ENCODE measurements at places on chromosomes 7 and 10.

DNA sequence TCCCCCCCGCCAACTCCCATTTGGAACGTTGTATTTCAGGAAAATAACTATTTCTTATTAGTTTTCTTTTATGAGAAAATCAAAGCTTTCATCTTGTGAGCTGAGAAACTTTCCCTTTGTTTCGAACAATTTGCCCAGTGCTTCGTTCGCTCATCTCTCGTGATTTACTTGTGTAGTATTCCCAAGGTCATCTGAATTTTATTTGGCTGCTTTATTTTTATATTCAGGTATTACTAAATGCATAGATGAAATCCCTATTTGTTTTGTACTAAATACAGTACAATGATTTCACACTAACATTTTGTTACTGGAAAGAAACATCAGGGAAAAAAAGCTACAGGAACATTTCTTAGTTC, 12.0 kb upstream of the EBLN1 start:
- DNase-seq: peak; percentile 68

- DNase-seq: peak; percentile 87
These were observed 97.7 kb downstream of the NRCAM start for GRCh38 chr7:108358553-108358952.

DNA sequence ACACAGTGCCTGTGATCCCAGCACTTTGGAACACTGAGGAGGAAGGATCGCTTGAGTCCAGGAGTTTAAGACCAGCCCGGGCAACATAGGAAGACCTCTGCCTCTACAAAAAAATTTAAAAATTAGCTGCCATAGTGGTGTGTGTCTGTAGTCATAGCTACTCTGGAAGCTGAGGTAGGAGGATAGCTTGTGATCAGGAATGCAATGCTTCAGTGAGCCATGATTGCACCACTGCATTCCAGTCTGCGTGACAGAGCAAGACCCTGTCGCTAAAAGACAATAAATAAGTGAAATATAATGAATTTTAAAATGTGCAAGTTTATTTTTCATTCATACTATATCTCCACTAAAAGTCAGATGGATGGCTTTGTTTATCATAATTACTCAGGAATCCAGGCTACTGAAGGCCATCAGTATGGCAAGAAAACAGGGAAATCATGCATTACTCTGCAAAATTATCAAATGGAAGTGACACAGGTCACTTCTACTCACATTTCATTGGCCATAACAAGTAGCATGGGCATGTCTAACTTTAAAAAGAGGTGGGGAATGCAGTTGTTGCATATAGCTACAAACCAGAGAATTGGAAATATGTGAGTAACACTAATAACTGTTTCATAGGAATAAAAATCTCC, 32.9 kb upstream of the FAM3C start:
- peak; percentile 36 for DNase-seq

- DNase-seq: peak; percentile 18
These were observed 60.2 kb downstream of the CALML3 start for GRCh38 chr10:5584895-5585516.

- DNase-seq: peak; percentile 77
These were observed 151.5 kb upstream of the FAM3C start for GRCh38 chr7:121547544-121548092.

GRCh38 chr7:155425887-155426286, 32.0 kb upstream of the EN2 start:
- DNase-seq: peak; percentile 65

- no peak for DNase-seq
These were observed 3.7 kb downstream of the ZSWIM8 start for GRCh38 chr10:73788864-73789658.

DNA sequence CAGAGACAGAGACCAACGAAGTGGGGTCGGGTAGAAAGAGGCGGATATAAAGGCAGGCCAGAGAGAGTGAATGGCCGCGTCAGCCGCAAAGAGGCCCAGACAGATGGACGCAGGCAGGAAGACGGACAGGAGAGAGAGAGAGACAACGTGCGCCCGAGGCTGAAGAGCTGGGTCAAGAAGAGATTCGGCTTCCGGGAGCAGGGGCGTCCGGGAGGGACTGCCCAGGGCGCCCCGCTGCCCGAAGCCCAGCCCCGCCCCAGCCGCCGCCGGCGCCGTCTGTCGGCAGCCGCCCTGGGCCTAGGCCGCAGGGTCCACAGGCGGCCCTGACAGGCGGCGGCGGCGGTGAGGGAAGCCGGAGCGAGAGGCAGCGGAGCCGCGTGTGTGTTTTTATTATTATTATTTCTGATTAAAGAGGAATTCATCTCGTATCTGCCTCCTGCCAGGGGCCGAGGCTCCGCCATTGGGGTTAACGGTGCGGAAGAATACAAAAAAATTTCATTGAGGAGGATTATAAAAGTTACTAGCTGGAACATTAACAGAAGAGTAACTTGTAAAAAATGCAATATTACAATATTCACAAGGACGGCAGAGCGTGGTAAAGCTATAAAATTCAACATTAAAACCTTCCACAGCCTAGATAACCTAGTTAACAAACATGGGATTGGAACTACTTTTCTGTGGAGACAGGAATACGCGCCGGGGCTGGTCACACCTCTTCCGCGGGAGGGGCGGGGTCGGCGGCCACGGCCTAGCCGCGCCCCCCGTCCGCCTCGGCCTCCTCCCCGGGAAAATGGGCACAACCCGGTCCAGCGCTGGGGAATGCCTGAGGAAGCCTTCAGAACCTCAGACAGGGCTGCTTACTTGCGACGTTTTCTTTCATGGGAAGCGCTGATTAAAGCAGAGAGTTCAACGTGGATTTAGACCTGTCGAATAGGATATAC, 29.7 kb upstream of the PAX2 start:
- DNase-seq: peak; percentile 55

DNA sequence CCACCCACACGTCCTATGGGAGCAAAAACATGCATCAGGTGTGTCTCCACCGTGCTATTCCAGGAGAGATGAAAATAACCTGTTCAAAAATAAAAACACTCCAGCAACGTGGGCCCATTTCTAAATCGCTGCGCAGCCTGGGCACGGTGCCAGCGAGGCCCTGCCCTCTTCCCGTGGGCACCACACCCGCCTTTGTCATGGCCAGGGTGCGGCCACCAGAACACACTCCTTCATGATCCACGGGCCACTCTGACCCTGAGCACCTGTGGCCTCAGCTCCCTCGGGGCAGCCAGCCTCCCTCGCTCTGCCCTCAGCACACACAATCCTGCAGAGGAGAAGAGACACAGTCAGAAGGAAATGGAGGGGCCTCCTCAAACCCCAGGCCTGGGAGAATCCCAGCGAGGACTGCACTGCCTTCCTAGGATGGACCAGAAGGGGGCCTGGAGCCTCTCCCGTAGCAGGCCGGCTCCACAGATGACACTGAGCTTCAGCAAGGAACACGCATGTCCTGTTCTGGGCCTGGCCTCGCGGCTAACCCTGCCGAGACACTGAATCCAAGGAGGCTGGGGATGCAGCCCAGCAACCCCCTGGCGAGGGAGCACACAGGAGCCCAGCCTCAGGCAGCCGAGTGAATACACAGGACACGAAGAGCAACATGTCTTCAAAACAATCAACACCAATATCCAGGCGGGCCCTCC, 169.0 kb downstream of the MAD1L1 start:
- DNase-seq: peak; percentile 81

DNA sequence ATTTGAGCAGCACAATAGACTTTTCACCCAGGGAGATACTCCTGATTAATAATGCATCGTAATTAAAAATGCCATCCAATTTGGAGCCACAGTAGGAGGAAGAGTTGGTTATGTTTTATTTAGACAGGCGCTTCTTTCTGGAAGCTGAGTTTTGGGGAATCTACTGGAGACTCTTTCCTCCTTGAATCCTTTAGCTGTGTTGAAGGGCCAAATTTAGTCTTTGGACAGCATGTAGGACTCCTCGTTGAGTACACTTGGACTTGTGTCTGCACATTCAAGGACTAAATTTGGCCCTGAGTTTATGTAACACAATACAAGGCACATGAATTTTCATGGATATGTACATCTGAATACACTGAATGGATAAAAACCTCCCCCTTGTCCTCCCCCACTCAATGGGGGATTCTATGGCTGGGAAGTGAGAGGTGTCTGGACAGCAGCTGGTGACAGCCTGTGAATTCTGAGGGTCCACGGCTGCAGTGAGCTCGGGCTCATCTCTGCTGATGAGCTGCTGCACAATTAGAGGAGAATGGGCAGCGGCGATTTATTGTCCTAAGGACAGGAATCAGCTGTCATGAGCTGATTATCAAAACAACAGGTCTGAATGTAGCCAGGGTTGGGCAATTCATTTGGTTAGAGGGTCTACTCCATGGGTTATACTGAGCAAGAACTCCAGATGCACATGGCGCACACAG, 95.2 kb downstream of the PRTFDC1 start:
- DNase-seq: peak; percentile 86

GRCh38 chr7:25222666-25223065, 5.6 kb downstream of the NPVF start:
- peak; percentile 30 for DNase-seq

GRCh38 chr10:60270426-60270825, 119.2 kb downstream of the ANK3 start:
- DNase-seq: no peak

DNA sequence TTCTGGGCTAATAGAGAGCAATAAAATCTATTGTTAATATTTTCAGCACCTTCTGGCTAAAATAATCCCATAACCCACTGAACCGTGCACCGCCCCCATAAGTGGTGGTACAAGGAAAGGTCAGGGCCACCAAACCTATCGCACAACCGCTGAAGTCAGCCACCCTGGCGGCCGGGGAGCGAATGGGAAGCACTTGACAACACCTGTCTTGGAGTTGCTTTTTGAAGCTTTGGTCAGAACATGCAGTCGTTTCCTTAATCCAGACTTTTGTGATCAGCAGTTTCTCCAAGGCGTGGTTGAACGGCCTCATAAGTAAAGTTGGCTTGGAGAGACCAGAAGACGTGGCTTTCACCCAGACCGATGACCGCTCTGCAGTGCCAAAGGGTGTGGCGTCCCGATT, 97.4 kb downstream of the DNAJB6 start:
- no peak for DNase-seq

- DNase-seq: no peak
These were observed 64.5 kb upstream of the EEPD1 start for GRCh38 chr7:36088553-36088952.

- no peak for DNase-seq
These were observed 89.1 kb downstream of the NEUROD6 start for GRCh38 chr7:31251441-31251840.

DNA sequence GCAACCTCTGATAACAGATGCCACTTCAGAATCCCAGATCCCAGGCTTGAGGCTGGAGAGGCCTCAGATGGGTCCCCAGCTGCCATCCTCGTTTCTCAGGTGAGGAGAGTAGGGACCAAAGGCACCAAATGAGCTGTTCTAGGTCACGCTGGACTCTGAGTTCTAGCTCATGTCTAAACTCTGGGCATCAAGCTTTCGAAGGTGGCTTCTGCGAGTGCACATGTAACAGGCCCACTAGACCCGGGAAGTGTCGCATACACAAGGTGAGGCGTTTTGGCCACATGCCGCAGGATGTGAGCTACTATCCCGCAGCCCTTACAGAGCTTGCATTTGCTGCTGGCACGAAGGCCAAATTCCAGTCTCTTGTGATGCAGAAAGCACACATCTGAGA, 355.1 kb upstream of the SHH start:
- no peak for DNase-seq

DNA sequence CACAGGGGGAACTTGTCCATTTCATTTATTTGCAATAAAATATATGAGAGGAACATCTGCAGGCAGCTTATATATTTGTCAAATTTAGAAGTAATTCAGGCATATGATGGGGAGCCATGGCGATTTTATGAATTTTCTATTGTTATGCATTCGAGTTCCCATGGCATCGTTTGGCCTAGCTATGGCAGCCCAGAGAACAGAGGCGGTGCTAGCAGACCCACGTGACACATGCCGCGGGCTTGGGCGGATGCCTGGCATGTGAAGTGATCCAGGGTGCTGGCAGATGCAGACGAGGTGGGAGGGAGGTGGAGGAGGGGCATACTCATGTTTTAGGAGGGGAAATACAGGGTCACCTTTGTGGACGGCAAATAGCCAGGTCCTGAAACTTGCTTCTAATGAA, 560.0 kb upstream of the GALNT17 start:
- DNase-seq: peak; percentile 53

GRCh38 chr10:26714415-26715136, 17.1 kb downstream of the PDSS1 start:
- no peak for DNase-seq

DNA sequence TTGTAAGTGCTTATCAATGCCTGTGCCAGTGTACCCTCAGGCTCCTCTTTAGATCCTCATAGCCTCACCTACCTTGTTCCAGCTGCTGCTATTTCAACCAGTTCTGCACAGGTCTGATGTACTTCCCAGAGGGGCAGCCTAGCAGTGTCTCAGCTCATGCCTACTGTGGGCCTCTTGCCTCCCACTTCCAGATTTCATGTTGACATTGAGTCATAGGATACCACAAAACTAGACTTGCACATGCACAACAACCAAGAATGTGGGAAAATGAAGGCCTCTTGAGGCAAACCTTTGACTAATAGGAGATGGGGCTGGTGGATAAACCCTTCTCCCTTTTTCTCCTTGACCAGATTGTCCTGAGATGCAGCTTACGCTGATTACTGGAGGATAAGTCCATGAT, 31.0 kb downstream of the PON3 start:
- DNase-seq: no peak

DNA sequence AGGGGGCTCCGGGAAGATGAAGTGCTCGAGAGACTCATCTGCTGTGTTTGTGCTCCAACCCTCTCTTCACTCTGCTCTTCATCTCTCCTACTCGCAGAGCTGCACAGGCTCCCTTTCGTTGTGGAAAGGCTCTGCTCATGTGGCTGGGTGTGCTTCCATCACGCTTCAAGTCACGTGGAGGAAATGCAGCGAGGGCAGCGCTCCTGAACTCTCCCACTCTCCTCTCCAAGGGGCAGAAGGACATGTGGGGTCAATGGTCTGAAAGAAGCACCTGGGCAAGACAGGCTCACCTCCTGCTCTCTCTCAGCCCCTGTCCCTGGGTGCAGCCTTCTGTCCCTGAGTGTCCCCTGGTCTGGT, 72.6 kb downstream of the USP6NL start:
- no peak for DNase-seq

DNA sequence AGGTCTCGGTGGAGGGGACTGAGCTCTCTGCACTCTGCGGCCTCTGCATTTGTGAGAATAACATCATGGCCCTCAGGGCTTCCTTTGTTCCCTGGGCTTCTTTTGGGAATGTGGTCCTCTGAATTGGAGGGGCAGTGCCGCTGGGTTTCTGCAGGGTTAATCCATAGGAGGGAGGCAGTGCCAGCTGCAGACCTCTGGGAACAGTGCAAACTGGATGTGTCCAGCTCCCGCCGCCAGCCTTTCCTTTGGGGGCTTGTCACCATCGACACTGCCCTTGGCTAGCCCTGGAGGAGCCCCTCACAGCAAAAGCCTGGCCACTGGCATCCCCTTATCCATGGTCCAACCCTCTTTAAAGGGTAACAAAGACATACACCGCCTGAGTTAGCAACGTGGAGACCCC, 174.0 kb downstream of the WDR37 start:
- DNase-seq: no peak

GRCh38 chr7:96526496-96526895, 183.2 kb downstream of the SEM1 start:
- no peak for DNase-seq

DNA sequence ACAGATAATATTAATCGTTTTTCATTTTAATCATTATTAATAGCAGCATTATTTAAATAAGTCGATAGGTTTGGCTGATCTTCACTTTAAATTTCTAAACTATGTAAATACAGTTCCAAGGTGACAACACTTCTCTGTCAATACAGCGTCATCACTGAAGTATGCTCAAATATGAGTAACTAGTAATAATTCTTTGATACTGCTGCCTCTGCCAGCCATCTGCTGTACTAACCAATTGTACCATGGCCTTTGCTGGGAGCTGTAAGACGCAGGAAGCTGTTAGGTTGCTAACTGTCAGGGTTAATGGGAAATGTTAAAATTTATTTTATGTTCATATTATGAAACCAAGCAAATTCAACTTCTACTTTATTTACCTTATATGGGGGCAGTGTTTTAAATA, 1650.5 kb upstream of the LRRTM3 start:
- no peak for DNase-seq

Data from eye (tissue), 1 donor.